Right lung (tissue), 10 donors: ENCODE measurements at places on chromosomes 2 and 18. TPM values are rescaled to one million over a fixed set of nuclear protein-coding genes. Genes with fewer than 3 reads are reported as not detected.

Gene VWA3B
- 3.0 TPM for polyA plus RNA-seq

Gene TEX44
- 0.15 TPM for polyA plus RNA-seq

- no peak for DNase-seq
Observed at GRCh38 chr2:99643787-99644418, 154.1 kb upstream of the REV1 start.

GRCh38 chr18:63407734-63408133, 14.5 kb downstream of the VPS4B start:
- no peak for DNase-seq

- no peak for DNase-seq
Observed at GRCh38 chr2:204357286-204357685, 188.0 kb upstream of the PARD3B start.

GRCh38 chr2:48668992-48669391, 51.3 kb downstream of the GTF2A1L start:
- DNase-seq: no peak
